ENCODE measurements at places on chromosomes 2 and 18.

GRCh38 chr2:215238485-215239098, 73.3 kb upstream of the ATIC start:
- no peak for DNase-seq

- no peak for DNase-seq
Observed at GRCh38 chr2:183709829-183710228, 585.6 kb downstream of the NUP35 start.

DNA sequence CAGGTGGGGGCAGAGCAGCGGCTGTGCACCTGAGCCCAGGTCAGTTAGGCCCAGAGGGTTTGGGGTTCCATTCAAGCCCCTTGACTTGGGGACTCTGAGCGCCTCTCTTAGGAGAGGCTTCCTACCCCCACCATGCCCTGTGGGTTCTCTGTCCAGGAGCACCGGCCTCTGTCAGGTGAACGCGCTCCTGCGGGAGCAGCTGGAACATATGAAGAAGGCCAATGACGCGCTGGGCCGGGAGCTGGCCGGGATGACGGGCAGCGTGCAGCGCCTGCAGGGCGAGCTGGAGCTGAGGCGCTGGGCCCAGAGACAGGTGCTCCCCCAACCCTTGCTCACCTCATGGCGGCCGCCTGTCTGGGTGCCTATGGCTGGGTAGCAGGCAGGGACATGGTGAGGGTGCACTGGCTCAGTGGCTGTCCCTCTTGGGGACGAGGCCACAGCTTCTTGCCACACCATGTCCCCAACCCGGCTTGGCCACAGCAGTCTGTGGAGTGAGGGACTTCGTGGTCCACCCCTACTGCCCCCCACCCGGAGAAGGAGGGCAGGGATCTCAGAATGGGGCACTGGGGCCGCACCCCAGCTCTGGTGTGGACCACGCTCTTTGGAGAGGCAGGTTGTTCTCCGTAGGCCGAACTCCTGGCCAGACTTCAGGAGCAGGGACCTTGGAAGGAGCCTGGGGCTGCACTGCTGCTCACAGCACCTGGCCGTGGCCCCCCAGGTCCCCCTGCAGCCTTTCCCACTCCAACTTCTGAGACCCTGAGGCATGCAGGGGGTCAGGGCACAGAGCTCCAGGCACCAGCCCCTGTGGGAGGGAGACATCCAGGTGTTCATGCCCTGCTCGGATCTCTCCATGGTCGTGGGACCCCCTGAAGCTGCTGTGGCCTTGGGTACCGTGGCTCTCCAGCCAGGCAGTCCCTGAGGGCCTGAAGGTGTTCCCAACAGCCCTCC, 19.7 kb downstream of the CROCC2 start:
- DNase-seq: no peak

DNA sequence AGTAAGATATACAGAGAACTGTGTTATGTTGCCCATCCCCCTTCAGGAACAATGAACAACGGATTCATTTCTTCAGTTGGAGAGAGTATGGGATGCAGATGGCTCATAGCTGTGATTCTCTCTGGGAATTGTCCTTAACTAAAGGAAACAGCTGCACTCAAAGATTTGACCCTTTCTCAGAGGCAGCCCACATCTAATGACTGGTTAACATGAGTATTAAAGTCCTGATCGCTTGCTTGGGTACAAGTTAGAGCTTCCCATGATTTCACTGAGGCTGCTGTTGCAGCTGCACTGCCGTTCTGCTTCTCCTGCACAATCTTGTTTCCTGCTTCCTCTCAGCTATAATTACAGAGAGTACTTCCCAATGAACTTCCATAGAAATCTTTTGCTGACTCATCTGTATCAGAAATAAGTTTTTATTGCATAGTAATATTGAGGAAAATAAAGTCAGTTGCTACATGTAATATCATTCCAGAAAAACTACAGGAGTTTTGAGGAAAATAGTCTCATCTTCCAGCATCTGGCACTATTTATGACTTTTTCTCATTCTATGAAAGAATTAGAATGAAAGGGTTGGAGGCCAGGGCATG, 12.8 kb upstream of the SCN9A start:
- no peak for DNase-seq

GRCh38 chr2:201258666-201259615, 1.4 kb upstream of the CASP8 start:
- DNase-seq: no peak

DNA sequence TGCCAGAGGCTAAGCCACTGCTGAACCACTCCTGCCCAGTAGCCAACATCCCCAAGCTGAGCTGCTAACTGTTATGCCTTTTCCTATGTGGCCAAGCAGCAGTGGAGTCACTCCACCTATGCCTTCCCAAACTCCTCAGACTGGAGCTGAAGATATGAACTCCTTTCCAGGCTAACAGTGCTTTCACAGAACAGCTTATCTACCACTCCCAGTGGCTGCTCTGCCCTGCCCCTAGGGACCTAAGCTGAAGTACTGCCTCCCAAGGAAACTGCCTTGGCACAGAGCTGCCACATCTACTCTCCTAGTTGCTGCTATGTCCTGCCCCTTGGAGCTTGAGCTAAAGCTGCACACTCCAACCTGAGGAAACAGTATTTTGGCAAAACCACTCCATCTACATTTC, 275.9 kb downstream of the RBM43 start:
- no peak for DNase-seq

DNA sequence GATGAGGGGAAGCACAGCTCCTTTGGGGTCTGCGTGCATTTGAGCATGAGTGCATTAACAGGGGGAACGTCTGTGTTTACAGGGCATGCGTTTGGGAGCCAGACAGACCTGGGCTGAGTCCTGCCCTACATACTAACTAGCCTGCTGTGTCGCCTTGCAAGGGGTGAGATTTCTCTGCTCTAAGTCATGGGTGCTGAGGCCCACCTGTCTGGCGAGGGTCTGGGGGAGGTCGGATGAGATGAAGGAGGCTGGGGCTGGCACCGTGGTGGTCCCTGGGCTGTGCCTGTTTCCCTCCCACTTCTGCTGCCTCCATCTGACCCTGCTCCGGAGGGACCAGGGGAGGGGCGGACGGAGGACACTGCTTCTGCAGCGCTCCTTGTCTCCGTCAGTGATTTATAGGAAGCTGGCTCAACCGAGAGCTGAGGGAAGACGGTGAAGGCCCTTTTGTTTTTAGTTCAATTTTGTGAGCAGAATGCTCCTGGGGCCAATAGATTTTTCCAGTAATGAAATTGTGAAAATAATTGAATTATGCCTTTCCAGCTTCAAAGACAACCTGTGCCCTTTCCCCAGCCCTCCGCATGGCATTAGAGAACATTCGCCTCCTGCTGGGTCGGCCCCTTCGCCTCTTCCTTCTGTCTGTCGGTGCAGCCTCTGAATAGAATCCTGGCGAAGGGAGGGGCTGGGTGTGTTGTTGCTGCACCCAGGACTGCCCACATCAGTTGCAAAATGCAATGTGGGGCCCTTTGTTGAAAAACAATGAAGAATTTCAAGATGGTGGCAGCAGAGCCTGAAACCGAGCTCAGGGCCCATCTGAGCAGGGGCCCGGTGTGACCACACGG, 49.7 kb downstream of the RRM2 start:
- DNase-seq: no peak

DNA sequence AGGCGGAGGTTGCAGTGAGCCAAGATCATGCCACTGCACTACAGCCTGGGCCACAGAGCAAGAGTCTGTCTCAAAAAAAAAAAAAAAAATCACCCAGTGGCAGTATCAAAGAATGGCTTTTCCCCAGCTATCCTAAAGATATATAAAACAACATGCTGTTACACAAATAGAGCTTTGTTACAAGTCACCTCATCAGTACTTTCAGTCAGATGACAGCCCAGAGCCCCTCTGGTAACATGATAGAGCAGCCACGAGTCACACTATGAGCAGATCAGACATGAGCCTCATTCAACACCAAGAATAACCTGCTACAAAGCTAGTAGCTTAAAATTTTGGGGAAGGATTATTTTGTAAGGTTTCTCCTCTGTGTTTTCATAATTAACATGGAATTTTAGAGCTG, 25.2 kb downstream of the PDE11A start:
- no peak for DNase-seq

DNA sequence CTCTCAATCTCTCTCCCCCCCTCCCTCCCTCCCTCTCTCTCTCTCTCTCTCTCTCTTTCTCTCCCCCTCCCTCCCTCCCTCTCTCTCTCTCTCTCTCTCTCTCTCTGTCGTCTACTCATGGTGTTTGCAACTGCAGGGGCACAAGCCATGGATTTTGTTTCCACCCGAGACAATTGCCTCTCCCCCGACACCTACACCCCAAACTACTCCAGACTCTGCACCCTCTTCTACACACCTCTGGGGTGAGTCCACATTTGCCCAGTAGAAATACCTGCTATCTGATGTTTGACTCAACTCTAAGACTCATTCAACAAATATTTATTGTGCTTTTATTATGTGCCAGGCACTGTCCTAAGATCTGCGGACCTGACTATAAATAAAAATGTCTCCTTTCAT, 93.7 kb downstream of the TMEM17 start:
- no peak for DNase-seq

DNA sequence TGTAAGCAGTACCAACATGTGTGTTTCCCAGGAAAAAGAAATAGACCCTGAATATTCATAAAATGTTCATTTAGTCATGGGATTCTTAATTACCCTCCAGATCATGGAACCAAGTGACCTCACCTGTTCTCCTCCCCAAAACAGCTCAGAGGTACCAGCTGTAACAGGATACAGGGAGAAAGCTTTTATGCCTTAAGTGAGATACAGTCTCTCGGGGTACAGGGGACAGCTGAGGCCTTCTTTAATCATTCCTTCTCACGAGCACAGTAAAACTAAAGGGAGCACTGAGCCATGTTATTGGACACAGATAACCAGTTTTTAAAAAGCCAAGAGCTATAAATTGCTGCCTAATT, 16.6 kb downstream of the EPHA4 start:
- no peak for DNase-seq

DNA sequence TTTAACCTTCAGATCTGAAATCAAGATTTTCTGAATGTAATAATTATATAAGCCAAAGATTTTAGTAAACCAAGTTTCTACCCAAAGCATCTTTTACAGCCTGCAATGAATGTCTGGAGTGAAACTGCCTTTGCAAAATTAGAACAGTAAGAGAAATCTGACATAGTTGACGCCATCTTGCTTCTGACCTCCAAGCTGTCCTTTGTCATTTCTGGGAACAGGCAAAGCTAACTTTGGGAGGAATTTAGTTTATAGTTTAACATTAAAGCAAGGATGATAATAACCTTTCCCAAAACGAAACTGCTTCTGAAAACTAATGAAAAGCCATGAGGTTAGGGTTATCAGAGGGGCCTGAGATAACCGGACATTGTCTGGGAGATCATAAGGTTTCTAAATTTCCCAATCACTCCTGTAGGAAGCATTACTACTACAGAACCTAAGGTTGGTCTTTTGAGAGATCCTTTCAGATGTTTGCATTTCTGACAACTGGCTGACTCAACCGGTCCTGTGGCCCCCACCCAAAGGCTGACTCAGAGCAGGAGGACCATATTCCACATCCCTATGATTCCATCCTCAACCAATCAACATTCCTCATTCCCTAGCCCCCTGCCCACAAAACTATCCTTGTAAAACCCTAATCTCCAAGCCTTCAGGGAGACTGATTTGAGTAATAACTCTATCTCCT, 124.5 kb downstream of the TMEM131 start:
- DNase-seq: no peak

DNA sequence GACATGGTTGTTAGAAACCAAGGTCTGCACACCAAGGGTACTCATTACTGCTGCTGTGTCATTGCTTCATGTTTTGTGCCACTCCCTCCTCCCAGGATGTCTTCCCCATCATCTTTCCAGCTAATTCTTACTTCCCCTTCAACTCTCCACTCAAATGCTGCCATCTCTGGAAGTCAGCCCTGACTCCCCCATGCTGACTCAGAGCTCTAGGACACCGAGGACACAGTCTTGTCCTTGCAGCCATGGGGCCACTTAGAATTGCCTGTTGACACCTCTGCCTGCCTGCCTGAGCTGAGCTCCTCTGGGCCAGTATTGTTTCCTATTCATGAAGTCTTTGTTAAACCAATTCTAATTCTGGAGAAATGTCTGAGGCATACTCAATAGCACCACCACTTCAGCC, 100.2 kb downstream of the GYPC start:
- no peak for DNase-seq

- no peak for DNase-seq
Observed at GRCh38 chr2:28568533-28568932, 72.7 kb downstream of the PLB1 start.

GRCh38 chr2:100136310-100136709, 6.1 kb downstream of the AFF3 start:
- no peak for DNase-seq

DNA sequence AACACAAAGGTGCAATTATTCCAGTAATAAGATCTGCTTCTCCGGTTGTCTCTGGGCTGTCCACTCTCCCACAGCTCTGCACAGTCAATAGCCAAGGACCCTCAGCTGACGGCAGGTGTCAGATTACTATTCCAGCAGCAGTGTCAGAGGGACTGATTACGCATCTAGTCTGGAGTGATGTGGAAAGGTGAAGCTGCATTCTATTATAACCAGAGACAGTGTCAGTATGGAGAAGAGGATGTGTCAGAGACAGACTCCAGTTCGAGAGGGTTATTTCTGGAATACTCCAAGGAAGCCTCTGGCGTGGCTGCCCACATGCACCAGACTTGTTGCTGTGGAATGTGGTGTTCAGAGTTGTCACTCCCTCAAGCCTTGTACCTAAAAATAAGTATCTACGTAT, 163.6 kb upstream of the TMEM200C start:
- DNase-seq: no peak

DNA sequence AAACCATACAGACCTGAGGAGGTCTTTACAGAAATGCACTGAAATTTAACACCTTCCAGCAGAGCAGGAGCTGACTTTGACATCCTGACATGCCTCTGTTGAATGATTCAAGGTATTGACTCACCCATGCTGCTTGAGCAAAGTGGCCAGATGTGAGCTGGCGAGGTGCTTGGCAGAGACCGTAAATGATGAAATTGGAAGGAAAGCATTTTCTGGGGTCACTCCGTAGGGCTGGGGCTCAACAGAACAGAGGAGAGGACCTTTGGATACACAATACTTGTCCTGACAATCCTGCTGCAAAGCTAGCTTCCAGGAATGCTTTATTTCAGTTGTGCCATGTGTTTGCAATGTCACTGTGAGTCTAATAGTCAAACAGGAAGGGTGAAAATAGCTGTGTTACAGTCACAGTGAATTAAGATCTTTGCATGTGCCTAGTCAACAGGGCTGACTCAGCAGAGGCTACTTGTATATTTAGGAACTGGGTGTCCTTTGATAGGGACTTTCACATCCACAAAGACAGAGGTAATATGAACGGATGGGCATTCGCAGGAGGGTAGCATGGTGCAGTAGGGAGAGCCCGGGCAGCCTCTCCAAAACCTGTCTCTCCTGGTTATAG, 31.6 kb upstream of the NCK2 start:
- no peak for DNase-seq

- no peak for DNase-seq
Observed at GRCh38 chr2:219497495-219498279, 1.0 kb upstream of the GMPPA start.

- no peak for DNase-seq
Observed at GRCh38 chr2:233108611-233109490, 48.7 kb downstream of the INPP5D start.
